Left lung (tissue), 14 donors: ENCODE measurements at places on chromosomes 3 and 15. TPM values are rescaled to one million over a fixed set of nuclear protein-coding genes. Genes with fewer than 3 reads are reported as not detected.

DNA sequence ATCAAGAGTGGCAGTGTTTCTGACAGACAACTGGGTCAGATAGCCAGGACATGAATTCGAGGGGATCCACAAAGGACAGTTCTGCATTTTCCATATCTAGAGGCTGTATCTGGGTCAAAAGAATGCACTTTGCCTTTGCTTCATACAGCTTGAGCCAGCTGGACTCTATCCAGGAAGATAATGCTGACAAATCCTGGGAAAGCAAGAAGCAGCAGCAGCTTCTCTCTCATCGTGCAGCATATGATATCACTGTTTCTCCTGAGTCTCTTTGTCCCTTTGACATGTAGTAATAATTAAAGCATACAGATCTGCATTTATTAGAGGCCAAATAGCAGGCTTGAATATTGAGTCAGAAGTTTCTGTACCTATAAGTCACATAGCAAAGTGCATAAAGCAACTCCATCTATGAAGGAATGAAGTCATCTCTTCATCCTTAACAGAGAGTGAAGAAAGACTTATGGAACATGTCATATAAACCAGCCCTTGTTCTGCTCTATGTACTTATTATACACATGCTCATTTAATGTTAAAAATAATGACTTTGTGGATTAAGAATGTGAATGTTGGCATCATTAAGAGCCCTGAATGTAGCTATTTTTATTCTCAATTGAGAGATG, 236.8 kb upstream of the GBE1 start:
- no peaks in the 10 kb centered on the region for H3K36me3 ChIP-seq
- peak; percentile 36 for DNase-seq
- H3K27ac ChIP-seq, result no peak overlapping the region
- H3K27me3 ChIP-seq, result no peaks in the 10 kb centered on the region
- no peak overlapping the region for H3K4me3 ChIP-seq

DNA sequence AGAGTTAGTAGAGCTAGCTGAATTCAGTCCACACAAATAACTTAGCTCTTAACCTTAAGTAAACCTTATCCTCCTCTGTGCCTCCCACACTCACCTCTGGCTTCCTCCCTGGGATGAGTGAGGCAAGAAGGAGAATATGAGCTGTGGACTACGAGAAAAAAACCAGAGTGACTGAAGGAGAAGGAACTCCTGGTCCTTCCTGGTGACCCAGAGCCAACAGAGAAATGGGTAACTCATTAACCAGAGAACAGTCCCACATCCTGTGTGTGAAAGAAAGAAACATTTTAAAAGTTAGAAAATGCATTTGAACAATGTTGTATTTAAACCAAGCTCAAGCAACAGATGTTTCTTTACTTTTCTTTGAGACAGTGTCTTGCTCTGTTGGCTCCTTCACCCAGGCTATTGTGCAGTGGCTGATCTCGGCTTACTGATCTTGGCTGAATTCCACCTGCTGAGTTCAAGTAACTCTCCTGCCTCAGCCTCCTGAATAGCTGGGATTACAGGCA, 27.5 kb upstream of the FAM81A start:
- no peaks in the 10 kb centered on the region for H3K36me3 ChIP-seq
- DNase-seq, result no peak
- H3K27ac ChIP-seq, result no peak overlapping the region

DNA sequence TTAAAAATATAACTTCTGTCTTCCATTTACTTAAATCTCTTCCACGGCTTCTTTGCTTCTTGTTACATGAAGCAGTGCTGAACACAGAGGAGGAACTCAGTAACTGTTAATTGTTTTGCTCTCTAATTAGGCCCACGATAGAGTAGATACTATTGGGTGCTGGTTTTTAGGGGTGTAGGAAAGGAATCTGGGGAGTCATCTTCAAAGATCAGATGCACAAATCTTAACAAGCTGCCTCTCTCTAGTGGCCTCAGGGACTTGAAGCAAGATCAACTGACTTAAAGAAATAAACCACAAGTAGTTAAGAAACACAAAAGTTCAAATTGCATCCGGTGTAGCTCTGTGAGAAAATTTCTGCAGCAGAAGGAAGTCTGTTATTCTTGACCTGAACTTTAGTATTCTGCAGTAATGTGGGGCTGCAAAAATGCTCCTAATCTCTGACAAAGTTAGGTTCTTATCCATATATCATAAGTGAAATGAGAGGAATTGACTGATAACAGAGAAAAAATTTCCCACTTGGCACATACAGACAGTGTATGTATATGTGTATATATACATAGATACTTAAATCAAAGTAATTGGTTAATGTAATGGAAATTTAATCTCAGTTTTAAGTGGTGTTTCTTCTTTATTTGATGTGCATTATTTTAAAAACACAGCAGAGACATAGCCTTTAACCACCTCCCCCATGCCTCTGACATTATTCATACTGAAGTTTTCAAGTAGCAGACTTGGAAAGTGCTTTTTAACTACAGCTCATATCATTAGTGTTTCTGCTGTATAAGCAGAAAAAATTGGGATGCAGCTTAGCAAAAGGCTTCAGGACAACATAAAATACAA, 51.8 kb downstream of the CHST2 start:
- DNase-seq, result no peak
- no peak overlapping the region for H3K4me3 ChIP-seq
- peaks cover 46% of the 10 kb centered on the region for H3K4me1 ChIP-seq
- H3K27me3 ChIP-seq, result no peaks in the 10 kb centered on the region
- no peaks in the 10 kb centered on the region for H3K36me3 ChIP-seq
- H3K27ac ChIP-seq, result peak overlapping the region; percentile 57

GRCh38 chr15:72968531-72968922, 83.7 kb upstream of the NEO1 start:
- H3K4me1 ChIP-seq, result no peaks in the 10 kb centered on the region
- no peak overlapping the region for H3K27ac ChIP-seq
- H3K27me3 ChIP-seq, result no peaks in the 10 kb centered on the region

- H3K4me1 ChIP-seq, result peaks cover 14% of the 10 kb centered on the region
- no peaks in the 10 kb centered on the region for H3K27me3 ChIP-seq
- no peak for DNase-seq
- peak overlapping the region; percentile 52 for H3K27ac ChIP-seq
- H3K4me3 ChIP-seq, result no peak overlapping the region
Measured at GRCh38 chr3:42489937-42490227, 12.6 kb upstream of the VIPR1 start.

DNA sequence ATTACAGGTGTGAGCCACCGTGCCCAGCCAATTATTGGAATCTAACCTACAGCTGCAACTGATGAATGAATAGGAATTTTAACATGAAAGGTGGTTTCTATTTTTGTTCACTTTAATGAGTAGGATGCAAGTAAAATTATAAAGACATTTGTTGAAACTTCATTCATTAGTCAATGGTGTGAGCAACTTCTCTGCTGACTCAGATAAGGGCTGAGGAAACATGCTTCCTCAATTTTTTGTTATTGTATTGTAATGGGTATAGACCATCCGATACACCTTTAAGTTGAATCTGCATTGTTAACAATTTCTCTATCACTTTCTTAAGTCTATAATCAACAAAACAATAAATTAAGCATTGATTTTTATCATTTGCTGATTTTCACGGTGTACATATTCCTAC, 127.8 kb downstream of the STAG1 start:
- H3K36me3 ChIP-seq, result no peaks in the 10 kb centered on the region
- DNase-seq, result no peak
- H3K27ac ChIP-seq, result no peak overlapping the region
- peaks cover 45% of the 10 kb centered on the region for H3K4me1 ChIP-seq
- no peaks in the 10 kb centered on the region for H3K27me3 ChIP-seq
- H3K4me3 ChIP-seq, result no peak overlapping the region

- peak overlapping the region; percentile 56 for H3K4me3 ChIP-seq
- H3K27me3 ChIP-seq, result no peaks in the 10 kb centered on the region
- DNase-seq, result no peak
- H3K4me1 ChIP-seq, result peaks cover 54% of the 10 kb centered on the region
- peaks cover 6% of the 10 kb centered on the region for H3K36me3 ChIP-seq
Measured at GRCh38 chr3:187742351-187743171, 2.7 kb downstream of the BCL6 start.

DNA sequence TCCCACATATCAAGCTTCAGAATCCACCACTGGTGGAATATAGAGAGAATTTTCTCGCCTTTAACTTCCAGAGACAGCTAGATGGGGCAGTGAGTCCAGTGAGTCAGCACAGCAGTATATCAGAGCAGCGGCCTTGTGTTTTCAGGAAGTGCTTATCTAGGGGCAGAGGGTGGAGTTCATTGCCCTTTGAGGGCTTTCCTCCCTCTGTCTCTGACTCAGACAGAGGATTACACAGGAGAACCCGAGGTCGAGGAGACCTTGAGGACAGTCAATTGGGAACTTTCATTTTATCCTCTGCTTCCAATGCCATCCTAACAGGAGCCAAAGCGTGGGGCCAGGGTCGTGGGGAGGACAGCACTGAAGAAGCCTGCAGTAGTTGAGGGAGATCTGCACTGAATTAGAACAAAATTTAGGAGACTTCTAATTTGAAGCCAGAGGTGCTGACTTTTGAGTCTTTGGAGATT, 109.6 kb upstream of the UMPS start:
- no peaks in the 10 kb centered on the region for H3K36me3 ChIP-seq
- DNase-seq, result no peak
- H3K27ac ChIP-seq, result no peak overlapping the region
- H3K4me3 ChIP-seq, result no peak overlapping the region
- H3K4me1 ChIP-seq, result peaks cover 3% of the 10 kb centered on the region
- no peaks in the 10 kb centered on the region for H3K27me3 ChIP-seq

DNA sequence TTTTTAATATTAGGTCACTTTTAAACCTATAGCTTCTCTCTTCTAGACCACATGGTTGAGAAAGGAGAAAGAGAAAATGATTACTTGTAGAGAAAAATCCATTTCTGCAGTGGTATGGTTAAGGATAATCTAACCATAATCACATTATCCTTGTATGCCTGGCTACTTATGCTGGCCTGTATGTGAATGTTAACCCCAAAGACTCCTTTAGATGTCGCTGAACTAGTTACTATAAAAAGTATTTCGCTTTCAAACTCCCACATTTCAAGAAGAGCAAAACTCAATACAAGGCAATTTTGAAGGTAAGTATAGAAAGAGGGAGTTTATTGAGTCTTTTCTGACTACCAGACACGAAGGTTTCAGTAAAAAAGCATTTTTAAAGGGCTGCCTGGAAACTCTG, 2.2 kb downstream of the KCTD6 start:
- H3K4me3 ChIP-seq, result no peak overlapping the region
- DNase-seq, result no peak
- no peak overlapping the region for H3K27ac ChIP-seq
- no peaks in the 10 kb centered on the region for H3K27me3 ChIP-seq
- H3K36me3 ChIP-seq, result no peaks in the 10 kb centered on the region

DNA sequence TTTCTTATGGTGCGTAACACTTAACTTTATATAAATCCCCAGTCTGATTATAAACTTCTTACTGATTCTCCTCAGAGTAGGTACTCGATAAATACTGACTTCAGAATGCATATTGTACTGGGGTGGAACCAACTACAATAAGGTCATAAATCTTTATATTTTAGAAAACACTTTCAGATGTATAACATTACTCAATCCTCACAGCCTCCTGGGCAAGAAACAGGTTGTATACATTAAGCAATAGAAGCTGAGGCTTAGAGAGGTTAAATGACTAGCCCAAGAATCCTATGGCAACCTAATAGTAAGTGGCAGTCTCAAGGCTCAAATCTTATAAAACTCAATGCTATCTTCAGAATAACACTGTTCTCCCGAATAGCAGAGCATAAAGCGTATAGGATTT, 9.1 kb downstream of the VPS13C start:
- H3K36me3 ChIP-seq, result peaks cover under 1% of the 10 kb centered on the region
- peaks cover 77% of the 10 kb centered on the region for H3K4me1 ChIP-seq
- no peak overlapping the region for H3K4me3 ChIP-seq
- no peaks in the 10 kb centered on the region for H3K27me3 ChIP-seq
- H3K27ac ChIP-seq, result no peak overlapping the region

GRCh38 chr3:58004973-58005372, 3.2 kb upstream of the FLNB start:
- H3K4me1 ChIP-seq, result peaks cover 6% of the 10 kb centered on the region
- DNase-seq, result no peak
- H3K27ac ChIP-seq, result no peak overlapping the region

DNA sequence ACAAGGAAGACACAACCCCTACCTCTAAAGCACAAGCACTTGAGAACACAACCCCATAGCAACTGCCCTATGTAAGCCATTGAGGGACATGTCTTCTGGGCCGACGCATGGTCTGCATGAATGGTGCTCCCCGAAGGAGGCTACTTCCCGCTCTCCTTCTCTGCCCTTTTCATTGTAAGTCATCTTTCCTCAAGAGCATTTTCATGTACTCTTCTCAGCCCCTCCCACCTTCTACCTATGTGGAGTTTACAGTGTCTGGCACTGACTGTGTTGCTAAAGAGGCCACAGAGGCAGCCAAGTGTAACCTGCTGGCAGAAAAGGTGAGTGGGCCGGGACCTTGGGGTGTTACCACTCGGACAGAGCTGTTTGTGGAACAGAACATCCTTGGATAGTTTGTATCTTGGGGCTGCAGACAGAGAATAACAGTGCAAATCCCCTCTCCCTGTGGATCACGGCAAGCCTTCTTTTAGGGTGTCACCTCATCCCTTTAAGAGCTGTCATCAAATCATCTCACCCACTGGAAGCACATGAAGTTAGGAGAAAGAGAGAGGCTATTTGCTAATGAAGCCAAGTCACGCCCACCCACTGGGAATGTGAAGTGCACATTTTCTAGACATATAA, 5.6 kb downstream of the AHSG start:
- no peak overlapping the region for H3K27ac ChIP-seq
- no peak overlapping the region for H3K4me3 ChIP-seq
- H3K4me1 ChIP-seq, result peaks cover 8% of the 10 kb centered on the region
- no peak for DNase-seq

DNA sequence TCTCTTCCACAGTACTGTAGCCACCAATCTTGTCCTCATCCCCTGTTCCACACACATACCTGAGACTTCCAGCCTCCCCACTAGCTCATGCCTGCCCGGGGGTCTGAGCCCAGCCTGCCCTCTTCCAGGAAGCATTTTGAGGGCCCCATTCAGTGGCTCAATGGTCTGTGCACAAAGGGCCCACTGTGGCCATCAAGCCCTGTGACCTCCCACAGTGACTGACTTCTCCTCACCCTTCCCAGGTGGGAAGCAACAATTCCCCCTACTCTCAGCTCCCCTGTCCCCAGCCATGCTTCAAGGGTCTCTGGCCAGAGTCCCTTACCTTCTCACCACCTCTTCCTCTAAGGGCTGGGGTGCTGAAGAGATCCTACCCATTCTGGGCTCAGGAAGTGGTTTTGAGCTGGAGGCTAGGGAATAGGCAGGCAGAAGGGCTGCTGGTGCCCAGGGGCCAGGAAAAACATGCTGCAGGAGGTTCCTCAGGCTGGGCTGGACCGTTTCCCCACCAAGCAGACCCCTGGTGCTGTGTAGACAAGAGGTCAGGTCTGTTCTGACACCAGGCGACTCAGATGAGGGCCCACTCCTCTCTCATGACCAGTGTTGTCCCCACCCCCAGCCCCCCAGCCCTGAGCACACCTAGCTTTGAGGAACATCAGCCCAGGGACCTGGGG, 3.0 kb upstream of the KLF15 start:
- no peak for DNase-seq
- H3K4me1 ChIP-seq, result no peaks in the 10 kb centered on the region
- H3K27me3 ChIP-seq, result peaks cover 66% of the 10 kb centered on the region
- H3K4me3 ChIP-seq, result no peak overlapping the region

IFT122 gene
- total RNA-seq, result 21.2 TPM

RAB6B gene
- 11.4 TPM for total RNA-seq

FILIP1L gene
- total RNA-seq, result 68.9 TPM

GRIP2 gene
- 1.3 TPM for total RNA-seq

PRR20G gene
- total RNA-seq, result not detected

CMTM7 gene
- total RNA-seq, result 46.7 TPM

PAQR9 gene
- total RNA-seq, result not detected

CCR3 gene
- total RNA-seq, result 0.20 TPM

IQCF5 gene
- not detected for total RNA-seq
